Stimulated activated CD8-positive, alpha-beta memory T cell treated with anti-CD3 and anti-CD28 coated beads, Interleukin-4, amount 100 ng/mL, for 4 hours (primary cell): ENCODE measurements at places on chromosomes 7 and 10.

DNA sequence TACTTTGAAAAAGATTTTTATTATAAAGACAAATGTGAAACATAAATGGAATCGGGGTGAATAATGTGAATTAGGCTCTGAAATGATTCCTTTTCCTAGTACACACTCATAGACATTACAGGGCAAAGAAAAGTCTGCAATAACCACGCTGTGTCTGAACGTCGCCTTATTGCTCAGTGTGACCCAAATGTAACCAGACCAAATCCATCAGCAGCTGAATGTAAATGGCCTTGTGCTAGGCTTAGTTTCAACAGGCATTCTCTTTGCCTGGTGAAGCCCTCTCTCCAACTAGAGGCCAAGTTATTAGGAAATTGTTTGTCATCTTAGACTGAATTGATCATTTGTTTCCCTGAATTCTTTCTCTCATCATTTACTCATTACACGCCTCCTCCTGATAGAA lies 225.5 kb downstream of the CHCHD3 start:
- no peak for DNase-seq

- DNase-seq: no peak
Observed at GRCh38 chr10:115998301-115998700, 274.7 kb downstream of the GFRA1 start.

GRCh38 chr7:105854498-105854897 lies 21.9 kb downstream of the ATXN7L1 start:
- DNase-seq: no peak

DNA sequence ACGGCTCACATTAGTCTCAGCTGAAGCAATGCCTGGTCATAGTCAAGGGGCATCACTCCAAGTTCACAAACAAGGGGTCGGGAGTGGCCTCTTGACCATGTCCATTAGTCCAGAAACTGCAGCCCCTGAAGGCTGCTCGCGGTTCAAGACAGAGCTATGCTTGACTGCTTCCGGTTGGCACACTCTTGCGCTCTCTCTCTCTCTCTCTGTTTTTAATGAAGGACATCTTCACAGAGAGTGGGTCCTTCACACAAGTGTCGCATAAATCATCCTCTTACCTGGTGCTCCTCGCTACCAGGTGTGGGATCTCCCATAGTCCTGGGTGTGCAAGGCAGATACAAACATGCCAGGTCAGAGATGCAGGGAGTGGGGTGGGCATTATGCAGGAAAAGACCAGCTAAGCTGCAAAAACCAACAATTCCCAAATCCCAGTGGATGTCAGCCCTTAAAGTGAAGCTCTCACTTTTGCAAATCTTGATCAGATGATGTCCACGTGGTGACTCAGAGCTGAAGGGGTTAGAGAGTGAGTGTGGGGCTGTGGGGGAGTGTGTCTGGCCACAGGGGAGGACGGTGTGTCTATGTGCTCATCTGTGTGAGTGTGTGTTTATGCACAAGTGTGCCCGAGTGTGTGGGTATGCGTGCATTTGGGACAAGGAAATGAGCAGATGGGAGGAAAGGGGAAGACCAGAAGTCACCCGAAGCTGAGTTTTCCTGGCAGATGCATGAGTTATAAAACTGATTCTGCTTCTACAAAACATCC lies 83.7 kb upstream of the PPP2R2D start:
- no peak for DNase-seq

DNA sequence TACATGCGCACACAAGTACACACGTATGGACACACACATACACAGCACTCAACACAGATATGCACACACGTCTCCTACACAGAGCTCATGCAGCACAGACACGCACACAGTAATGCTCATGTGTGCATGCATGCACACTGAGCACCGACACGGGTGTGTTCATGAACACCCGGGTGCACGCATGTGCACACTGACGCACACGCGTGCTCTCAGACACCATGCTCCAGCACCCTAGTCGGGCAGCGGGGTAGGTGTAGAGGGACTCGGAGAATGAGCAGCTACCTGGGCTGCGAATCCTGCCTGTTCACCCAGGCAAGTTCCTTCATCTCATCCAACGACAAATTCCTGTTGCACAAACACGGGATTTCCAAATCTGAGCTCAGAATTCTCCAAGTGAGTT lies 184.7 kb downstream of the MAD1L1 start:
- DNase-seq: no peak

- no peak for DNase-seq
Observed at GRCh38 chr10:69069090-69070042, 18.5 kb upstream of the SRGN start.

GRCh38 chr7:147199868-147200267 lies 1083.3 kb downstream of the CNTNAP2 start:
- no peak for DNase-seq

DNA sequence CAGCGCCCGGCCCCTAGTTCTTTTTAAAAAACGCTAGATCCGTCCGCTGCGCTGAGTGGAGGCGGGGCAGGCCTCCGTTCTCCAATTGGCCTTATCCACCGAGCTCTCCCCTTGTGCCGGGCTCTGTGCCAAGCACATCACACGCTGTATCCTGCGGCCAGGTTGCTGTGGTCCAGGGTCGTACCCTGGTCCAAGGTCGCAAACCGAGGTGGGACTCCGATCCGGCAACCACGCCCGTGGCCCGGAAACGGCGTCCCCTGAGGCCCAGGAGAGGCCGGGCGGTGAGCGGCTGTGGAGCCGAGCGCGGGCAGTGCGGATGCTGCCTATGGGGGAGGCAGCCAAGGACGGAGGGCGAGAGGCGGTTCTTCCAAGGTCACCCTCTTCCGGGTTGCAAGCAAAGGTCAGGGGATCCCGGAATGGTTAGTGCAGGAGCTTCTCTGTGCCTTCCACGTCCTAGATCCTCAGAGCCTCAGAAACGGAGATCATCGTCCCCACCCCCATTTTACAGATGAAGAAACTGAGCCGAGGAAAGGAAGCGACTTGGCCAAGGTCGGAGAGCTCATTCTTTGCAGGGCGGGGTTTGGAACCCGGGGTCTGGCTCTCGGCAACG lies 72.4 kb upstream of the LRRC4 start:
- no peak for DNase-seq

- no peak for DNase-seq
Observed at GRCh38 chr10:8489823-8490222, 435.3 kb downstream of the GATA3 start.

- DNase-seq: no peak
Observed at GRCh38 chr10:5840314-5841307, 27.4 kb upstream of the GDI2 start.

- no peak for DNase-seq
Observed at GRCh38 chr10:77455561-77455960, 182.0 kb downstream of the KCNMA1 start.

DNA sequence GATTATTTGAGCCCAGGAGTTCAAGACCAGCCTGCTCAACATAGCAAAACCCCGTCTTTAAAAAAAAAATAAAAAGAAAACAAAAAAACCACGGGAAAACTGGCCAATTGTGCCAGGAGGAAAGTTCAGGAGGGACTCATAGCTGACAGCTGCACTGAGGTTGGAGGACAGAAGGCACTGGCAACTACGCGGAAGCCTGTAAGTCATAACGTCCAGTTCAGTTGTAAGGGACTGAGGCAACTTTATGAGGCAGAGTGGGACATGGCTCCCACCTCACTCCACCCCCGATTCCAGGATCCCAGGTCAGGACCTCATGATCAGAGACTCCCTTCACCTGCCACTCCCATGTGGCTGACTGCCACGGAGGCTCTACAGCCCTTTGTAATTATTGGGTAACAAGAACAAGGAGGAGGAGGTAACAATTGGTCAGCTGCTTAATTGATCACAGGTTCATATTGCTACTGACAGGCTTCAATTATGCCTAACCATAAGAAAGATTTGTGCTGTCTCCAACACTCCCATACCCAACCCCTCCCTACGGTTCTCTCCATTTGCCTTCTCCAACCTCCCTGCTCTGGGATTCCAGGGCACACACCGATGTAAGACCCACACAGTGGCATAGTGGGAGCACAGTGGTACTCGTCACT lies 1.9 kb upstream of the CCL24 start:
- no peak for DNase-seq

DNA sequence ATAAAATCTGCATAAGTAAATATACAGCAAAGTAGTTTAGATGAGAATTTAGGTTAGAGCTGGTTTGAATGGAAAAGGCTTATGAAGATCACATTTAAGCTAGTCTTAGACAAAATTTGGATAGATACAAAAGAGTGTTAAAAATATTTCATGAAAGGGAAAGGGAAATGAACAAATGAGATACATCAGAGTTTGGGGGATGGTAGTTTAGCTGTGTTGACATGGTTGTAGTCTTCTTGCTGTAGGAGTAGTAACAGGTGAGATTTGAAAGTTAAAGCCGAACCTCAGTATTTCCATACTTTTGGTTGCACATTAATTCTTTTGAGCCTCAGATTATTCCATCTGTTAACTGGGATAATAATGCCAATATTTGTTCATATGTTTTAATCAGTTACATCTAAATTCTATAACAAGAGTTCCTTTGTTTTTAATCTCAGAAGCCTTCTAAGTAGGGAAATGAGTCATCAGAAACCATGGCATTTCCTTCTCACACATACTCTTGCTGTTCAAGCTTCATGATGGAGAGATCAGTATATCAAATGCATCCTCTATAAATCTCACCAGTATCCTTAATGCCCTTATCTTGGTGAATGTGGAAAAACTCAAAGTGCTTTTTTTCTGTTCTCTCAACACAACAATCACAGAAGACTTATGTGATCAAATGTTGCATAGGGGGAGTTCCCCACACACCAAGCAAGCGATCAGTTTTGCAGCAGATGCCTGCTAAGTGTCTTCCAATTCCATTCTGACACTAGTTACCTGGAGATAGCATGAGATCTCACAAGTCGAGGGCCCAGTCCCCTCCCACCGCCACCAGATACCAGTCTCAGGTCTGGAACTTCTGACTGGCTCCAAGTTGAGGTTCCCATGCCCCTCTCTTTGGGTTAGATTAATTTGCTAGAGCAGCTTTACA lies 84.7 kb downstream of the MAPK8 start:
- DNase-seq: no peak

- DNase-seq: no peak
Observed at GRCh38 chr10:87842220-87842641, 21.1 kb downstream of the KLLN start.

- no peak for DNase-seq
Observed at GRCh38 chr10:17181751-17182150, 19.7 kb downstream of the TRDMT1 start.

- no peak for DNase-seq
Observed at GRCh38 chr10:54148508-54148907, 652.5 kb downstream of the PCDH15 start.

DNA sequence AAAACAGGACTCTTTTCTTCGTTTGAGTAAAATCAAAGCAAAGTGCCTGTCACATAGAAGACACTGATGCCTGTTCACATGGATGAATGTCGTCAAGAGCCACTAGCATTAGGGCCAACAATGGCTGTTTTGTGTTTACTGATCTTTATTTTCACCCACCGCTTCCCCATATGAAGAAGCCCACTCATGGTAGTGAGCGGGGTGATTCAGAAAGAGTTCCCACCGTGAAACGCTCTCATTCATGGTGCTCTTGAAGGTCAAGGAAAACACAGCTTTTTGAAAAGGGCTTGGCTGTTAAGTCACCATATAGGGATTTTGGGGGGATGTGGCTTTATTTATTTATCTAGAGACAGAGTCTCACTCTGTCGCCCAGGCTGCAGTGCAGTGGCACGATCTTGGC lies 12.5 kb downstream of the PROSER2 start:
- no peak for DNase-seq

DNA sequence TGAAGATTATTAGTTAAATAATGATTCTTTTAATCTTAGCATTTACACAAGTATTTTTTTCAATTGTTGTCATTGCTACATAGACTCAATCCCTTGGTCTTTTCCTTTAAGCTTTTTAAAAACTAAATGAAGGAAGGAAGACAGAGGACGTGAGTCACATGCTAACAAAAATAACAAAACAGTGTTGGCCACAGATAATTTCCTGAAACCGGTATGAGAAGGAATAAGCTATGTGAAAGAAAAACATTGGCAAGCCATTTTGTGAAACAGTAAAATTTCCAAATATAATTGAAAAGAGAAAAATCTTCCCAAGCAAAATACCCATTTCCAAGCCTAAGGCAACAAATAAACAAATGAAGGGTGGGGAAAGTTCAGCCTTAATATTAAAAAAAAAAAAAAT lies 223.0 kb downstream of the AHR start:
- no peak for DNase-seq

DNA sequence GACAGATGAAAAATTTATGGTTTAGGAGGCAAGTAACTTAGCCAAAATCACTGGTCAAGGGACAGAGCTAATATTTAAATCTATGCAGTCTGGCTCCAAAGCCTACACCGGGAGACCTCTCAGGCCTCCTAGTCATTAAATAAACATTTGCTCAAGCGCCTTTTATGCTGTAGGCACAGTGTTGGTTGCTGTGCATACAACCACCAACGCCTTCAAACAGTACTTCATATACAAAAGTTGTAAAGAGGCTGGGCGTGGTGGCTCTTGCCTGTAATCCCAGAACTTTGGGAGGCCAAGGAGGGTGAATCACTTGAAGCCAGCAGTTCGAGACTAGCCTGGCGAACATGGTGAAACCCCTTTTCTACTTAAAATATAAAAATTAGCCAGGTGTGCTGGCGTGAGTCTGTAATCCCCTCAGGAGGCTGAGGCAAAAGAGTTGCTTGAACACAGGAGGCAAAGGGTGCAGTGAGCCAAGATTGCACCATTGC lies 159.8 kb downstream of the MAGI2 start:
- DNase-seq: no peak

- no peak for DNase-seq
Observed at GRCh38 chr7:37973915-37974314, 53.5 kb downstream of the EPDR1 start.

DNA sequence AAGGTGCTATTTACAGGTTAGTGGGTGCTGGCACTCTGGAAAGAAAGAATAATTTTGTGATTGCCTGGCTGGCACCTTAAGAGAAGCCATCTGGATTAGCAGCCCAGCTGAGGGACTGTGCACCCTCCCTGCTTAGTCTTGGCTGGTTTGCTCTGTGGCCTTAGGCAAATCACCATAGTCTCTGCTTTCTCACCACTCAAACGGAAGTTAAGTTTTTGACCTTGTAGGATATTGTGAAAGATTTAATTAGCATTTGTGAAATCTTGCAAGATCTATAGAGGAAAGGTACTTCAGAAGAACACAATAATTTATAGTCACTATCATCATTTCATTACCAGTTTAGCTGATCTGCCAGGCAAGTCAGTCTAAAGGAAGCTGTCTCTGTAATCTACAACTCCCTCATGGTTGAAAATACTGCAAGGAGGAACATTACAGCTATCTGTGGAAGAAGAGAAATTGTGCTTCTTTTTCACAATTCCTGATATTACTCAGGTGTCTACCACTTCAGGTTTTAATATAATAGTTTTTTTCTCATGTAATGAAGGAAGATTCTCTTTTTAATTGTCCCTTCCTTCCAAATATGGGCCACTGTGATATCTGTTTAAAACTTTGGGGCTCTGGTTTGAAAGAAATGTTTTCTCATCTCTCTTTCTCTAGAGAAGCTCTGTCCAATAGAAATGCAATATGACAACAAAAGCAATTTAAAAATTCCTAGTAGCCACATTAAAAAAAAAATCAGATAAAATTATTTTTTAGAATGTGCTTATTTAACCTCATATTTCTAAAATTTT lies 219.6 kb downstream of the PTEN start:
- DNase-seq: no peak
